ENCODE measurements at places on chromosomes 6 and 20.

DNA sequence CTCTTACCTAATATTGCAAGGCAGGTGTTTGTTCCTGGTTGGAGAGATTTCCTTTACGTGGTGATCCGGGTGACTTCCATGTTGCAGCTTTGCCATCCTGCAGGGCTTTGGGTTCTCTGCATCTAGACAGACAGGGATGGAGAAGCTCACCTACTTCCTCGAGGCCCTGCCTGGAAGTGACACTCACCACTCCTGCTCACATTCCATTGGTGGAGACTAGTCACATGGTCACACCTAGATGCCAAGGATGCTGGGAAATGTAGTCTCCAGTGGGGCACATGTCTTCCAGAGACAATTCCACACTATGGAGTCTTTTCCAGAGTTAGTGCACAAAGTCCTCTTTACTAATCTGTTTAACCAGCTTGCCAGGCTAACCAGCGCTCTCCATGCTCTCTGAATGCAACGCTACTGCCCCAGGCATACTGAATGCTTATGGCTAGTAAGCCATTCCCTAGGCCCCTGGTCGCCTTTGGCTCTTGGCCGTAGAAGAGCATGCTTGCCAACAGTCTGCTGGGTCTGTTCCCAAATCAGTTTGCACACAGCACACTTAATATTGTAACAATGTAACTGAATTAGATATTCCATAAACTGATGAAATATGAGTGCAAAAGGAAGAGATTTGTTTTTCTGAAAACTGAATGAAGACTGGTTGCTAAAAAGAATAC is 6.7 kb upstream of the KCNK15 start:
- DNase-seq: peak; percentile 77

- DNase-seq: no peak
Observed at GRCh38 chr6:6230286-6230685, 90.2 kb downstream of the F13A1 start.

DNA sequence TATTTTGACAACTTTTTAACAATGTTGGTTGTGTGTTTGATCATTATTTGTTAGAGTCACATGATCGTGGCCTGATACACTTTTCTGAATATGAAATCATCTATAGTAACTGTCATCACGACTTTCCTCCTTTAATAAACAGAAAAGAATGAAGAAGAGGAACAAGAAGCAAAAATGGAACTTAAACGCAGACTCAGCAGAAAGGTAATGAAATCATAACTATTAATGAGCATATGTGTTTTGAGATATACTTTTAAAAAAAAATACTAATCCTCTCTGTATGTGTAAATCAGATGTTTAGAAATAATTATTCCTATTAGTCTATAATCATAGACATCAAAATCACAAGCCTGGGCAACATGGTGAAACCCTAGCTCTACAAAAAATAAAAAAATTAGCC is 60.1 kb upstream of the LTV1 start:
- DNase-seq: no peak

GRCh38 chr6:45721665-45722064 is 294.0 kb downstream of the CLIC5 start:
- no peak for DNase-seq

- DNase-seq: no peak
Observed at GRCh38 chr6:15682965-15683822, 20.4 kb upstream of the DTNBP1 start.

GRCh38 chr20:25258828-25259227 is 10.9 kb downstream of the PYGB start:
- no peak for DNase-seq

GRCh38 chr6:95784869-95785268 is 207.5 kb downstream of the MANEA start:
- DNase-seq: no peak

DNA sequence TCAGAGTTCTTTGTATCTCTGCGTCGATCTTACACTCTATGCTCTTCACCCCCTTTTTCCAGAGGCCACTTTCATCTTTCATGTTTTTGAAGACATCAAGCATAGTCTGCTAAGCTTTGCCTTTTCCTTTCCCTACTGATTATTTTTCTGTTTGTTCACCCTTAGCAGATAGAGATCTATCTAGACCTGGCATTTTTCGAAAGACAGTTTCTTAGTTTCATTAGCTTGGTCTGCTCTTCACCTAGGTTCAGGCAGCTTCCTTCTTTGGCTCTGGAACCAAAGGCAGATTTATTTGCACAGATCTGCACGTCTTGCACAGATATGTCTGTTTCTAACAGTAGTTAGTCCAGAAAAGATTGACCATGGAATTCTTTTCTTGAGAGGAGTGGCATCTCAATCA is 122.7 kb upstream of the HS3ST5 start:
- no peak for DNase-seq

- DNase-seq: no peak
Observed at GRCh38 chr6:16136091-16136490, 7.2 kb downstream of the MYLIP start.

GRCh38 chr6:127980996-127981395 is 80.1 kb upstream of the THEMIS start:
- no peak for DNase-seq

GRCh38 chr6:72580281-72580940 is 41.5 kb upstream of the KCNQ5 start:
- peak; percentile 9 for DNase-seq

DNA sequence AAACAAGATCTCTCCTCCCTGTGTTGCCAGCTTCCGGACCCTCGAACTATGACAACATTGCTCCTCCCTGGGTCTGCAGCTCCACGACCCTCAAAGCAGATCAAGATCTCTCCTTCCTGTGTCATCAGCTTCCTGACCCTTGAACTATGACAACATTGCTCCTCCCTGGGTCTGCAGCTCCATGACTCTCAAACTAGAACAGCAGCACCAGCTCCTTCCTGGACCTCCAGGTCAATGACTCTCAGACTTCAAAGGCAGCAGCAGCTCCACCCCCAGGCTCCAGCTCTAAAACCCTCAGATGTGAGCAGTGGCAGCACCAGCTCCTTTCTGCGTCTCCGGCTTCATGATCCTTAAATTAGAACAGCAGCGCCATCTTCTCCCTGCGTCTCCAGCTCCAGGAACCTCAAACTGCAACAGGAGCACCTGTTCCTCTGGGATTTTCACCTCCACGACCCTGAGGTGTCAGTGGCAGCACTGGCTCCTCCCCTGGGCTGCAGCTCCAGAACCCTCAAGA is 341.0 kb upstream of the SULF2 start:
- DNase-seq: no peak

GRCh38 chr6:143099647-143100046 is 39.0 kb downstream of the AIG1 start:
- no peak for DNase-seq

DNA sequence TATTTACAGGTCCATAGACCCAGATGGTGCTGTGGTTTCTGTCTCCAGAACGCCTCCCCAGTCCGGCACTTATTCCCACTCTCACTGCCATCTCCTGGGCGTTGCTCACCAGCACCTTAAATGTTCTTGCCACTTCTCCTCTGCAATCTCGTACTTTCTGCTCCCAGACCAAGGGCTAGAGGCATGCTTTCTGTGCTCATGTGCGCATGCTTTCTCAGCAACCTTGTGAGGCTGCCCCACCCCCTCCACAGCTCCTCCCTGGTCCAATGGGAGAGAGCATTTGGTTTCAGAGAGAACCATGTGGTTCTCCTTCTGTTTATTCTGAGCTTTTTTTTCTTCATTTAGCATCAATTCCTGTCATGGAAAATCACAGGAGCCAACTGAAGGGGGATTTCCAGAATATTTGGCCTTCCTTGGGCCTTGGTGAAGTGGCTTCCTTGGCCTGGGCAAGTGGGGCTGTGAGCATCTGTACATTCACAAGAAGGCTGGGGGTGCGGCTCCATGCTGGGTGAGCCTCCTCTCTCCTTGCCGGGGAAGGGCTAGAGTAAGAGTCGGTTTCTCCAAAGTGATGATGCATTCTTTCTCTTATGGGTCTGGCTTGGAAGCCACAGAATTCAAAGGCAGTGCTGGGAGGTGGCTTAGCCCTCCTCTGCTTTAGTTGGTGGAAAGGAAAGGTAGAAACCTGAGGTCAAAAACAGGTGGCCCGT is 66.6 kb downstream of the PHACTR3 start:
- DNase-seq: no peak

DNA sequence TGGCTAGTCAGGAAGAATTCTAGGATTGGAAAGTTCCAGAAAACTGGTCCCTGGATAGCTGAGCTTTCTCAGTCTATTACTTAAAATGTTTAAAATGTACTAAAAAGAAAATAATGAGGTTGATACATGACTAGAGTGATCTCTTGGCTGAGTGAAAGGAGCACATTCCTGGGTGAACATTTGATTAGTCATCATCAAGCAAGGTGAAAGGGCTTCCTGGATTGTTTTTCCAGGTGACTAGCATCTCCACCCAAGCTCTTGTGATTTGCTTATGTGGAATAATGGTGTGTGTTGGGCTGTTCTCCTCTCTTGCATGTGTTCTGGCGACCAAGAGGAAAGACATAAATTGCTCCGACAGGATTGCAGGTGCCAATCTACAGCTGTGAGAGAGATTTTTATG is 42.9 kb downstream of the PKIB start:
- DNase-seq: no peak

GRCh38 chr6:143039548-143039947 is 21.1 kb upstream of the AIG1 start:
- DNase-seq: no peak

- peak; percentile 80 for DNase-seq
Observed at GRCh38 chr6:30885999-30886896, 1.9 kb downstream of the DDR1 start.

Measured in right cardiac atrium (tissue), 5 donors.